RKO (cell line): ENCODE measurements at places on chromosomes 2 and 18.

GRCh38 chr18:58649966-58650816 lies 21.1 kb upstream of the MALT1 start:
- DNase-seq: no peak

DNA sequence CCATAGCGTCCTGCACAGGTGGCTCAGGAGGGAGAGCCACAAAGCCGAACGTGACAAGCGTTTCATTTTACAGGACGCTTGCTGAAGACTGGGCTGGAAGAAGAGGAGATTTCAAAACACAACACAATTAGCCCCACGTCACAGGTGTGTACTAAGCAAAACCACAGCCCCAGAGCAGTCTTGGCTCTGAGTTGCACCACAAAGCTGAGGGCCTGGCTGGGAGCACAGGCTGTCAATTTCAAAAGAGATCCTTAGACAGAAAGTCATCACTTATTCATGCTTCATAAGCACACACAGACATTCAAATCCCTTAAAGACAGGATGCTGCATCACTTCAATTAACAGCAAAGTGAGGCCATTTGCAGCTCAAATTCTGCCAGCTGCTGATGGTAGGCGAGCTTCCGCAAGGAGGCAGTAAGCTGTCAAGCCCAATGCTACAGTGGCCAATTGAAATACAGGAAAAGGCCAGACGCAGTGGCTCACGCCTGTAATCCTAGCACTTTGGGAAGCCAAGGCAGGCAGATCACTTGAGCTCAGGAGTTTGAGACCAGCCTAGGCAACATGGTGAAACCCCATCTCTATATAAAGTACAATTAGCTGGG lies 79.6 kb downstream of the SKA1 start:
- DNase-seq: no peak

GRCh38 chr2:9071032-9071431 lies 67.5 kb upstream of the MBOAT2 start:
- DNase-seq: peak; percentile 90

GRCh38 chr2:9441556-9441955 lies 18.1 kb downstream of the CPSF3 start:
- DNase-seq: no peak

- DNase-seq: no peak
These were observed 45.7 kb upstream of the C2orf74 start for GRCh38 chr2:61116302-61116701.

GRCh38 chr2:42752314-42752713 lies 11.6 kb downstream of the OXER1 start:
- DNase-seq: no peak

GRCh38 chr2:18546567-18546966 lies 13.9 kb downstream of the RDH14 start:
- no peak for DNase-seq

- DNase-seq: no peak
These were observed 88.3 kb downstream of the TXNL1 start for GRCh38 chr18:56550121-56550520.

DNA sequence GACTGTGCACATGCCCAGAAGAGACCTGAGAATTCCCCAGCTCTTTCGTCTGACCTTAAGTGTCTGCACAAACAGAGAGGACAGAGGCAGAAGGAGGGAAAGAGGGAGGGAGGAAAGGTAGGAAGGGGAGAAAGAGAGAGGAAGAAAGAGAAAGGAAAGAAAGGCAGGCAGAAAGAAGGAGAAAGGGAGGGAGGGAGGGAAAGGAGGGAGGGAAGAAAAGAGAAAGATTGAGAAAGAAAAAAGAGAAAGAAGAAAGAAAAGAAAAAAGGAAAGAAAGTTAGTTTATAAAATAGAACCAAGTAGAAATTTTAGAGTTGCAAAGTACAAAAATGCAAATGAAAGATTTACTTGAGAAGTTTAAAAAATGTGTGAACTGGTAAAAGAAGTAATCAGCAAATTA lies 7.4 kb upstream of the POLR1B start:
- no peak for DNase-seq

GRCh38 chr2:88659538-88659915 lies 31.9 kb upstream of the RPIA start:
- DNase-seq: no peak

- no peak for DNase-seq
These were observed 72.4 kb upstream of the GPC1 start for GRCh38 chr2:240362826-240363745.

DNA sequence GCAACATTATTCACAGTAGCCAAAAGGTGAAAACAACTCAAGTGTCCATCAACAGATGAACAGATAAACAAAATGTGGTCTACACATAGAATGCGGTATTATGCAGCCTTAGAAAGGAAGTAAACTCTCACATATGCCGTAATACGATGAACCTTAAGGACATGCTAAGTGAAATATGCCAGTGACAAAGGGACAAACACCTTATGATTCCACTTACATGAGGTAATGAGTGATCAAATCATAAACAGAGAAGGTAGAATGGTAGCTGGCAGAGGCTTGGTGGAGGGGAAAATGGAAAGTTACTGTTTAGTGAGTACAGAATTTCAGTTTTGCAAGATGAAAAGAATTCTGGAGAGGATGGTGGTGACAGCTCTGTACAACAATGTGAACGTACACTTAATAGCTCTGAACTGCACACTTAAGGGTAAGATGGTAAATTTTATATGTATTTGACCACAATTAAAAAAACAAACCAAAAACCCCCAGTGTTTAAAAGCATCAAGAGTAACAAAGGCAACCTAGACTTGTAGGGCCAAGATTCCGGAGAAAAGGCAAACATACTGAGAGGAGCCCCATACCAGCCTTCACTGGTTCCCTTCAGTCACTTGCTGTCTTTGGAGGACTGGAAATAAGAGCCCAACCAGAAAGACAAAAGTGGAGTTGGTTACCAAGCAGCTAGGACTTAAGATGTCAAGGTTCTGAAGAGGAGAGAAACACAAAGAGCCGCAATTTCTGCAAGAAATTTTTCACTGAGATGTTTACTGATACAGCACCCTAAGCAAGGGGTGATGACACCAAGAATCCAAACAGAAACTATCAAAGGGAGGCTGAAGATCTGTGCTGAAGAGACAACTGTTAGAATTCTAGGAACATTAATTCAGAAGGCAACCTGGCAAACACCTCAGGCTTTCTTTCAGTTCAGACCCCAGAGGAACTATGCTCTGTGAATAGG lies 61.3 kb downstream of the CUL3 start:
- no peak for DNase-seq

DNA sequence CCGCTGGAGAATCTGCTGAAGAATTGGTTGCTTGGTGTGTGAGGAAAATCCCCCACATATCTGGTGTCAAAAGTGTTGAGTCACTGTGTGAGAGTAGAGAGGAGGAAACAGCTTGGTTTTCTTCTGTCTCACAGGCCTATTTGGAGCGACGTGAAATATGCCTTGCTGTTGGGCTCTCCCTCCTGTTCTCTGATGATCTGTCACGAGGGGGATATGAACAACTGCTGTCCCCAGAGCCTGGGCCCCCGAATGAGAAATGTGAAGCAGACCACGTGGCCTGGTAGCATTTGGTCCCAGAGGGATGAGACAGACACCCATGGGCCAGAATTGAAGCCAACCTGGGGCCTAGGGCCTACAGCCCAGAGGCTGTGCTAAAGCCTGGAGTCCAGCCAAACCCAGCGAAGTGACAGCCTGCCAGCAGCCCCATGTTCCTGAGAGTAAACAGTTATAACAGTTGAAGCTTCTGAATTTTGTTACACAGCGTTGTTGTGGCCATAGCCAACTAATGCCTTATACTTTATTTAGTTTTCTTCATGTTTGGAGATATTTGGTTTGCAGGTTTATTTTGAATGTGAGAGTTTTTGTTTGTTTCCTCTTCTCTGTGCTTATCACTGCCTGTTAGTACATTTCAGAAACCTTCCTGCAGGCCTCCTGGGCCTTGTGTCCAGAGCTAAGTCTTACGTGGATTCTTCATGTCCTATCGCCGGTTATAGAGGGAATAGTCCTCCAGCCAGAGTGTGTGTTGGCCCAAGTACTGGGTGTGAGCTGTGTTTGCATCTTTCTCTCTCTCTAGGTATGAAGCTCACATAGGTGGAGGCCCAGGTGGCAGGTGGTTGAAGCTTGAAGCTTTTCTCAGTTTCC lies 18.7 kb upstream of the COLEC12 start:
- no peak for DNase-seq

- no peak for DNase-seq
These were observed 149.6 kb downstream of the ESCO1 start for GRCh38 chr18:21450913-21451312.

GRCh38 chr2:148875387-148876051 lies 492 bp downstream of the KIF5C start:
- no peak for DNase-seq
